ENCODE measurements at places on chromosomes 11 and 22.

- DNase-seq: no peak
These were observed 1.6 kb downstream of the ARAP1 start for GRCh38 chr11:72750556-72751115.

DNA sequence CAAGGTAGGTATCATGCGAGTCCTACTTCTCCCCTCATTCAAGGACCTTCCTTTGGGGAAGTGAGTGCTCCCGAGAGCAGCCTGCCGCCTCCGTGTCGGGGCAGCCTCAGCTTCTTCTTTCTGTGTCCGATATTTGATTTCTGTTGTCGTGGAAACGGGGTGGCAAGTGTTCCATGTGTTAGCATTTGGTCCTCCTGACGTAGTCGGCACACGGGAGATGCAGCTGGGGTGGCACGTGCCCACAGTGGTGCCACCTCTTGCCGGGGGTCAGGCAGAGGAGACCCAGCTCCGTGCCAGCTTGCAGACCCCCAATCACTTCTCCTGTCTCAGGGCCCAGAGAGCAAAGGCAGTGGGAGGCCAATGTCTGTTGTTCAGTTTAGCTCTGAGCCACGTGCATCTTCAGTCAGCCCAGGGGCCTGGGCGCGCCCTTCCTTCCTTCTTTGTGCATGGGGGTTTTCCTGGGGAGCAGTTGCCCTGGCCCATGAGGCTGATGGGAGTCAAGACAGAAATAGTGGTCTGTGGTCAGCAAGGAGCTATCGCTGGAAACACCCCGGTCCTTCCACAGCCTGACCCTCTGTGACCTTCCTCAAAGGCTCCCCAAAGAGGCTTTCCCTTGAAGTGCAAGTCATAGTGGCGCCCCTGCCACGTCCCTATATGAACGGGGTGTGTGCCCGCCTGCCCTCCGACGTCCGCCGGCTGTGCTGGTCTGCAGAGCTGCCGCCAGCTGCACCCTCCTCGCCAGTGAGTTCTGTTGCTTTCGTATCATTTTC, 44.5 kb downstream of the PARVB start:
- DNase-seq: no peak

GRCh38 chr11:76623171-76623883, 47.2 kb downstream of the LRRC32 start:
- no peak for DNase-seq

DNA sequence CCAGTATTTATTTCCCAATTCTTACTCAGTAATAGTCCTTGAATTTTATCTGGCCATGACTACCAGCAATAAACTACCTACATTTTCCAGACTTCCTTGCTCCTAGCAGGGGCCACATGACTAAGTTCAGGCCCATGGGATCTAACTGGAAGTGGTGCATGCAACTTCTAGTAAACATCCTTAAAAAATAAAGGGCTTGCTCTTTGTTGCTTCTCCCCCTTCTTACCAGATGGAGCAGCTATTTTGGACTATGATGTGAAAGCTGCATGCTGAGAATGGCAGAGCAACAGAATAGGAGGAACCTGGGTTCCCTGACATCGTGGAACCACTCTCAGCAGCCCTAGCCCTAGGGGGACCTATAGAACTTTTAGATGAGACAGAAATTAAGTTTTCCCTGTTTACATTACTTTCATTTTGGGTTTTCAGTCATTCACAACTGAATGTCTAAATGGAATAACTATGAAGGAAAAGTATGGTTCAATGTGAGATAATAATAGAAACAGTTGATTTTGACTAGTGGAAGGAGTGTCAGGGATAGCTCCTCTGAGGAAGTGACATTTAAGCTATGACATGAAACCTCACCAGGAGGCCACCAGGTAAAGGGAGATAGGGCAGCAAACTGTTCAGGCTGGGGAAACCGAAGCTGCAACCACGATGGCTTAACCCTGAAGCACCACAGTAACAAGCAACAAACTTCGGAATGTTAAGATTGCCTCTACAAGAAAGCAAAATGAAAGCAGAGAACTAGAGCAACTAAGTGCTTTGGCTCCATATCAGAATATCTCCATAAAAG, 48.9 kb downstream of the PHF21A start:
- no peak for DNase-seq

DNA sequence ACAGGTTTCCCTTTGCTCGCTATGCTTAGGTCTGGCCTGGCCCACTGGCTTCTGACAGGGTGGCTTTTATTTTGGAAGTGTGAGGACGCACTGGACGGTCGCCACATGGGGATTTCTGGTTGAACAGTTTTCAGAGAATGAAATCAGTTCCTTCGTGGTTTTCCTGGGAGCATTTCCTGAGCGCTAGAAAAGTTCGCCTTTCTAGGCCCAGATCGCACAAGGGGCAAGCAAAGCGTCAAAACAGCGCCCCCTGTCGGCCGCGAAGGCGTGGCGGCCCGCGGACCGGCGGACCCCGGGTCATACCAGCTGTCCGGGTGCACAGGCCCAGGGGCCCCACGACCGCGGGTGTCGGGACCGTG, 12.7 kb upstream of the CYP2R1 start:
- peak; percentile 77 for DNase-seq

DNA sequence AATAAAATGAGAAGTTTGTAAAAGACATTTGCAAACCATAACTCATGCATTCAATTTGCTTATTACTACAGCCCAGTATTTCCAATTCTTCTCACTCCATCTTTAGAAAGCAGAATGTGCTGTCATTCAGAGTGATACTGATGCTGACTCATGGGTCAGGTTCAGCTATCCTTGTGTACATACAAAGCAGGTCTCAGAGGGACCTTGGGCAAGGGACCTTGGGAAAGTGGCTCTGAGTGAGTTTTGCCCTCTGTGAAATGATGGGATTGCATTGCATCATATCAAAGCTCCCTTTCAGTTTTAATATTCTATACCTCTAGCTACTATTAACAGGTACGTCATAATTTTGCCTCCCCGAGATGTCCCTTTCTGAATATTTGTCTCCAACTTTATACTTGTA, 848.7 kb downstream of the OPCML start:
- DNase-seq: no peak
